ENCODE measurements at places on chromosomes 4 and X.

GRCh38 chr4:304969-305680 lies at the start of gene ZNF732:
Gene ZNF732, minus strand, starts transcription at chr4:305474. Its CDS starts 164 bp downstream, at chr4:305310.
- DNase-seq, result no peak

DNA sequence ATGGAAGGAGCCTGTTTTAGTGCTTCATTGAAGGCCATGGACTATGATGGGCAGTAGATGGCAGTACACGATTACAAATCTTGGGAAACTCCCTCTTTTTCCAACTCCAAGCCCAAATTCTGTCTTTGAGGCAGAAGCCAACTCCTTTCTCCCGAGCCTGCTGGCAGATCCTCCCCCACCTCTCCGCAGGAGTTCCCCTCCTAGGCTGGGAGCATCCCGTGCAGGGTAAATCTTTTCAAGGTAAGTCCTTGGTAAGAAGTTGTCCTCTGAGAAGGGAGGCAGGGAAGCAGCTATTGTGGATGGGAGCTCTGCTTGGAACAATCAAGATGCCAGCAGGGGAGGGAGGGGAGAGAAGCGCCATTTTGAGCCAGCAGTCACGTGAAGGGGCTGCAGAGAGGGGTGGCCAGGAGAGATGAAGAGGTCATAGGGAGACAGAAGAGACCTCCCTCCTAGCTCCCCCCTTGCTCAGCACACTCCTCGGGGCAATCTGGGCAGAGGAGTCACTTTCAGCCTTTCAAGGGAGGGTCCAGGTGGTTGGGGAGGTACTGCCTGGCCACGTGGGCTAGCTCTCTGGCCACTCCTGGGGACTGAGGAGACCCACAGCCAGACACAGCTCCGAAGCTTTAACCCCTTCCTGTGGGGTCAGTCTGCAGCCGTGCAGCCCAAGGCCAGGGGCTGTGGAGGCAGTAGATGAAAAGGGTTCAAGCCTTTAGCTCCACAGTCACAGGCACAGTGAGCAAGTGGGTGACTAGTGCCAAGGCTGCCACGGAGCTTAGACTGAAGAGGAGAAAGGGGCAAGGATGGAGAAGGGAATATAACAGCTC lies 9.6 kb downstream of the CC2D2A start:
- DNase-seq, result no peak

DNA sequence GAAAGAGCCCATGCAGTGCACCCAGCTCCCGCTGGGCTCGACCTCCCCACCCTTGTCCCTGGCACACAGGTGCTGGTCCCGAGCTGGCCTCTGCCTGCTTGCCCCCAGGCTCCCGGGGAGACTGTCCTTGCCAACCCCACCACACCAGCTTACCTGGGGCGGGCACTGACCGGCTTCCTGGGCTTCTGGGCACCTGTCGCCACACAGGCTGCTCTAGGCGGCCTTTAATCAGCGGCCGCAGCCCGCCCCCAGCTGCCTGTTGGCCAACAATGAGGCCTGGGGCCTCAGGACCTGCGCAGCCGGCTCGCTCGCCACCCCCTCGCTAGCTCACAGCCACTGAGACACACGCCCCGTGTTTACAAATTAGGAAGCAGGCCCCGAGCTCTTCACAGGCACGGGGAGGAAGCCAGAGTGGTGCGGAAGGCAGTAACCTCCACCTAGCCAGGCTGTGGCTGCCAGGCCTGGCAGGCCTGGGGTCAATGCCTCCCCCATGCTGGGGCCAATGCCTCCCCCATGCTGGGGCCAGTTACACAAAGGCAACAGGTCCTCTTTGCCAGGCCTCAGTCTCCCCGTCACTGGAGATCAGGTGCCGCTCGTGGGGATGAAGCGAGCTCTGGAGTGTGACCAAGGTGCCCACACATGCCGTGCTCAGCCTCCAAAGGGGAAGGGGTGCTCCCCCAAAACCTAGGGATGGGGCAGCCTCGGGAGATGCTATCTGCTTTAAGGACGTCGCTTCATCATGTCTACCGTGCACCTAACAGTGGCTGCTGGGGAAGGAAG lies at the start of gene TREX2:
TREX2 (minus strand) TSS at position 201 of the 780 bp plus-strand sequence. CDS start 626 bp downstream, outside the sequence.
- DNase-seq, result no peak

- DNase-seq, result no peak
Measured at GRCh38 chr4:144809056-144809640, 163.2 kb downstream of the HHIP start.

DNA sequence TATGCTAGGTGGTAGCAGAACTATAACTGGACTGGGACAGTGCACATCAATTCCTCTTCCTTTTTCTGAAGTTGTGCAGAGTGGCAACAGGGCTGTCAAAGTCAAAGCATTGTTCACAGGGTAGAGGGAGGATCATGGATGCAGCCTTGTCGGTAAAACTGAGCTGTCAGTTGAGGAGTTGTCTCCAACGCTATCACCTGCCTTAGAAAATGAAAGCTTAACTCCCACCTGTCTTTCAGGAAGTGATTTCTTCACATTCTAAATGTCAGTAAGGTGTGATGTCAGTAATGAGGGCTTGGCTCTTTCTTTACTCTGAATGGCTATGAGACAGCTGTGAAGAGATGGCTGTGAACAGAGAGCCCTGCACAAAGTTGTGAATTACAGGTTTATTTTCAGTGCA lies 66.4 kb upstream of the BANK1 start:
- DNase-seq, result no peak
